Inflammatory macrophage treated with lipopolysaccharide for 1 hour (primary cell): ENCODE measurements at places on chromosomes 3 and 15.

GRCh38 chr15:90013503-90013937, 12.4 kb downstream of the ZNF710 start:
- DNase-seq = peak; percentile 66

DNA sequence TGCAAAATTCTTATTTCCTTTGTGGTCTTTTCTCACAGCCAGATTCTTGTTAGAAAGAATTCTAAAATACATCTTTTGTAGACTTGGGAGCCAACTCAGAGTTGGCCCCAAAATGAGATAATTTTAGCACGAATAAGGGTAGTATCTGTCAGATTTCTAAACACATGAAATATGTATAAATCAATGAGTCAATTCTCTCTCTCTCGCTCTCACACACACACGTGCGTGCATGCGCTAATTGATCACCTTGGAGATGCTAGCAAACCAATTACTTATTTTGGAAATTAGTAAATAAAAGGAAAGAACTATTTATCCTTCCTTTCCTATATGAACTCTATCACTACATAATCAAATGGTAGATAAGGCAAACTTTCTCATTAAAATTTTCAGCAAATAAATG, 32.9 kb upstream of the PIK3R4 start:
- DNase-seq = no peak

GRCh38 chr3:195068084-195069080, 202.6 kb downstream of the XXYLT1 start:
- DNase-seq = no peak

- DNase-seq = peak; percentile 16
Measured at GRCh38 chr3:32276279-32276841, 37.9 kb downstream of the CMTM8 start.

- no peak for DNase-seq
Measured at GRCh38 chr3:63192248-63192647, 85.9 kb upstream of the SYNPR start.

DNA sequence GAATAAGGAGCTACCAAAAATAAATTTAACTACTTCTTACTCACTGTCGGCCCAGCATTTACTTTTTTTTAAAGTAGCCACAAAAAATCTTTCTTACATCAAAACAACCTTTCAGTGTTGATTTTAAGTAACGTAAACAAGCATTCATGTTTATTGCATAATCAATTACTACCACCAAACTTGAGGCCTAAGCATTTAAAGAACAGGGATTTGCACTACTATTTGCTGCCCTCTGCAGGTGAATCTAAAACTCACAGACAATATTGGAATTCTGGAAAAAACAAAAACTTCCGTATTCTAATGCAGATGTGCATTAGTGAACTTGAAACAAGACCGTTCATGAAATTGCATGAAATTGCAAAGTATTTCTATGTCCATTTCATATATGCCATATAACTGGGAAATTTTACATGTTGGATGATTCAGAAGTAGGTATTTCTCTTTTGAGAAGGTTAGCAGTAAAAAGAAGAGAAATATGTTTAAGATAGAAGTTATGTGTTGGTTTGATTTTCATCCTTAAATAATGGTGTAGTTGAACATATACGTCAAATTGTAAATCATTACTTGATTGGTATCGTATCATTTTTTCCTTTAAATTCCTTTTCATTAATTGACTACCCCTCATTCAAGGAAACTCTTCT, 55.6 kb downstream of the CGGBP1 start:
- peak; percentile 55 for DNase-seq

DNA sequence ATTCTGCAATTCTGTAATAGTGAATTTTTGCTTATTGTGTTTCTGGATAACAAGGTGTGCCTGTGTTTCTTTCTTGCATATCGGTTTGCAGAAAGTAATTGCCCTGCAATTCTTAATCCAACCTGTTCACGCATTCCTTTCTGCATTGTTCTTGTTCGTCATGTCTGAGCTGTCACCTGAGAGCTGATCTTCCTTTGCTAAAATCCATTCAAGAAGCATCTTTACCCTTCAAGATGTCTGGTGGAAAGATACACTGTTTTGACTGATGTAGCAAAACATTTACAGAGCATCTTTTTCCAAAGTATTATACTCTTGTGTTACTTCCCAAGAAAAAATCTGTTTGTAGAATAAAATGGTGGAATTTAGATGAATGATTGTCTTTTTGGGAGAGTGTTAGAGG, 159.0 kb upstream of the WNT5A start:
- DNase-seq = no peak
